DMS53 (cell line): ENCODE measurements at places on chromosomes 16 and 17.
A peak's percentile ranks its signal among the peaks of the same experiment; 100 is the strongest.

GRCh38 chr17:319266-319665 lies 33.3 kb downstream of the RPH3AL start:
- DNase-seq, result no peak

DNA sequence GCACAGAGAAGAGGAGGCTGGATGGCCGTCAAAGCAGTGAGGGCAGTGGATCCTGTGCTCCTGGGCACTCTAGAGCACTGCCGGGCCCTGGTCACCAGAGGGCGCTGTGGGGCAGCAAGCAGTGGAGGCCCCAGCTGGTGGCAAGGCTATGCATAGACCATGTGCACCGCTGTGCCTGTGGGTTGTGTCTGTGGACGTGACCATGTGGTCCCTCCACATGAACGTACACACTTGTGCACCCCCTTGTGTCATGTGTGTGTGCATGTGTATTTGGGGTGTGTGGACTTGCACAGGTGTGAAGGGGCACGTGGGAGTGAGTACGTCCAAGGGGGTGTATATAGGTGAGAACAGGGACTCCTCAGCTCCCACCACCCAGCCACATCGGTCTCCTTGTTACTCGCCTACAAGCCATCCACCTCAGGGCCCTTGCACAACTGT lies 4.4 kb upstream of the MAP2K3 start:
- peak; percentile 85 for DNase-seq

DNA sequence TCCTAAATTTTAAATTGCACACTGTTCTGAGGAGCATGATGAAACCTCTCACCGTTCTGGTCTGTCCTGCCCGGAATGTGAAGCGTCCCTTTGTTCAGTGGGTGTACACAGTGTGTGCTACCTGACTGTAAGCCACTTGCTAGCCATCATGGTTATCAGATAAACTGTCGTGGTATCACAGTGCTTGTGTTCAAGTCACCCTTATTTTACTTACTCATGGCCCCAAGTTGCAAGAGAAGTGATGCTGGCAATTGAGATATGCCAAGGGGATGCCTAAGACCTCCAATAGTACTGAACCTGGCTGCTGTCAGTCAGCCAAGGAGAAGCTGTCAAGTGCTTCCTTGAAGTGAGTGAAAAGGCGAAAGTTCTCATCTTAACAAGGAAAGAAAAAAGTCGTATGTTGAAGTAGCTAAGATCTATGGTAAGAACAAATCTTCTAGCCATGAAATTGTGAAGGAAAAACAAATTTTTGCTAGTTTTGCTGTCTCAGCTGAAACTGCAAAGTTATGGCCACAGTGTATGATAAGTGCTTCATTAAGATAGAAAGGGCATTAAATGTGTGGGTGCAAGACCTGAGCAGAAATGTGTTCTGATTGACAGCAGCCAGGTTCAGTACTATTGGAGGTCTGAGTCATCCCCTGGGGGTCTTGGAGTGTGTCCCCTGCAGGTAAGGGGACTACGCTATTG lies 5.8 kb downstream of the PIK3R6 start:
- no peak for DNase-seq

DNA sequence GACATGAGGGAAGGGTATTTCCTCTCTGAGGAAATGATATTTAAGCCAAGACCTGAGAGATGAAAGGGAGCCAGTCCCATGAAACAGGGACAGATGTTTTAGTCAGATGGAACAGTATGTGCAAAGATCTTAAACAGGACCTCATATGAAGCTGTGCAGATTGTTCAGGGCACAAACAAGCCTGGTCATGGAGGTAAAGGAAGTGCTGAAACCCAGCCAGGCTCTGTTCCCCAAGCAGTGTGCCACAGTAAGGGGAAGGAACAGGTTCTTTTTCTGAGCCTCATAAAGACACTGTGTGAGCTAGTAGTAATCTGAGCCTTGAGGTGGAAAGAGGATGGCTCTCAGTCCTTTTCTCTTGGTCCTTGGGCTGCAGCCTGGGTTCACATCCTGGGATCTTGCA lies 159.9 kb downstream of the ANKFN1 start:
- DNase-seq, result no peak

DNA sequence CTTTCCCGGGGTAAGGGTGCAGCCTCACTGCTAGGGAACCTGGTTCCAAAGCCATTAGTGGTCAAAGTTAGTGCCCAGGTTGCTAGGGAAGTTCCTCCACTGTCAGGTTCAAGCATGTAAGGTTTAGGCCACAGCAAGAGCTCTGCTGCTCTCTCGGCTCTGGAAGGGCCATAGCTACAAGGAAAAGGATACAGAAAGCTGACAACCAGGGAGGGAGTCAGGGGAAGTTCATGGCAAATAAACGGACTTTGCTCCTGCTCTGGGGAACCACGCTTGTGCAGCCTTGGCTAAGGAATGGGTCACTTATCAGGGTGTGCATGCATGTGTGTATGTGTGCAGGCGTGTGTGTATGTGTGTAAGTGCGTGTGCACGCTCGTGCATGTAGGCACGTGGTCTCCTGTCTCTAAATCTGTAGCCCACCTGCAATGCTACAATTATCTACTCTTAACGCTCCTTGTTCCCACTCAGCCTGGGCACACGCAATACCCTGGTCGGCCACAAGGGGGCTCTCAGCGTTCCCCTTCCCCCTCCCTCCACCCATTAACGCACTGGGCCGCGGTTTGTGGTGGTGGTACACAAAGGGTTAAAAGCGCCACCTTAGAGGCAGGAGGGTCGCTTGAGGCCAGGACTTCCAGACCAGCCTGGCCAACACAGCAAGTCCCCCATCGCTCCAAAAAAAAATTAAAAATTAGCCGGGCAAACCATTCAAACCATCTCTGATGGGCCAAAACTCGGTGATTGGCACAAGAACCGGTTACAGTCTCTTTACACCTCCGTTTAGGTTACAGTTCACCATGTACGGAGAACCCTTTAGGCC lies 48.4 kb upstream of the KDM8 start:
- DNase-seq, result peak; percentile 20

GRCh38 chr17:79205688-79206205 lies 131.1 kb downstream of the ENGASE start:
- no peak for DNase-seq

- no peak for DNase-seq
Measured at GRCh38 chr17:76747716-76748363, 9.9 kb downstream of the MFSD11 start.

DNA sequence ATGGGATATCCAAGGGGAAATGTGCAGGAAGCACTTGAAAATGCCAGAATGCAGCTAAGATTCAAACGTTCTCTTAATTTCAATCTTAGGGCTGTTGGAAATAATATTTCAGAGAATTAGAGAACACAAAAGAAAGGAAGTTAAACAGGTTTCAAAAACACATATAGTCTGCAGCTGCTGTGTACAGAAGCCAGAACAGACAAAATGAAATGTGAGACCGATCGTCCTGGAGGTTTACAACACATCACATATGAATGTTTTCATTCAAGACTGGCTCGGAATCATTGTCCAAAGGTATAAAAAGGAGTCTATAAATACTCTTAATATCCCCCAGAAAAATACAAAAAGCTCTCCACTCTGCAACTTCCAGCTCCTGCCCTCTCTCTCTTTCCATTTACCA lies 14.3 kb downstream of the CYTH1 start:
- no peak for DNase-seq

- peak; percentile 49 for DNase-seq
Measured at GRCh38 chr17:73879987-73880386, 235.7 kb upstream of the SDK2 start.

DNA sequence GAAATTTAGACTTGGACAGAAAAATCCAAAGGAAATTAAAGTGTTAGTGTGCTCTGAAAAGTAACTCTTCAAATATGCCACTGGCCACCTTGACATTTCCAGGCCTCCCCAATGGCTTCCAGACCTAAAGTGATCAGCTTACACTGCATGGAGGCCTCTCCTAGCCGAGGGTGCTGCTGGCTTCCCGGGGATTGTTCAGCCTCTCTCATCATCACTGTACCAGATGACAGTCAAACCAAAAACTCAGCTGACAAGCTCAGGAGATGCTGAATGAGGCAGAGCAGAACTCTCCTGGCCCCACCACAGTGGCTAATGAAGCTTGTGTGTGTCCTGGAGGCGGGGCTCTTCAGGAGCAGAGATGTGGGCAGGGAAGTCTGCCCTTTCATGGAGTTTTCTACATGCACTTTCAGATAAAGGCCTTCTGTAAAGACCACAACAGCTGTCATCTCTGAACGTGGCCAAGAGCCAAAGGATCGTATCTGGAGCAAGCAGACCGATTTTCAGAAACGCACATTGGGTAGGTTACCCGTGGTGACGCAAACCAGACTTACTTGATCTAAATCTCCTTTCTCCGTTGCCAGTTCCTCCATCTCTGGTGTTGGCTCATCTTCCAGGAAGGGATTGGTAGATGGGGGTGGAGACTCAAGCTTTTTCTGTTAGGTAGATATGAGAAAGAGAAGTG lies 113.3 kb downstream of the VPS53 start:
- DNase-seq, result no peak

- DNase-seq, result no peak
Measured at GRCh38 chr16:90061437-90061836, 15.7 kb downstream of the PRDM7 start.

GRCh38 chr16:24972608-24973220 lies 42.5 kb downstream of the ARHGAP17 start:
- no peak for DNase-seq

GRCh38 chr16:86199871-86200695 lies 301.1 kb downstream of the IRF8 start:
- DNase-seq, result no peak

DNA sequence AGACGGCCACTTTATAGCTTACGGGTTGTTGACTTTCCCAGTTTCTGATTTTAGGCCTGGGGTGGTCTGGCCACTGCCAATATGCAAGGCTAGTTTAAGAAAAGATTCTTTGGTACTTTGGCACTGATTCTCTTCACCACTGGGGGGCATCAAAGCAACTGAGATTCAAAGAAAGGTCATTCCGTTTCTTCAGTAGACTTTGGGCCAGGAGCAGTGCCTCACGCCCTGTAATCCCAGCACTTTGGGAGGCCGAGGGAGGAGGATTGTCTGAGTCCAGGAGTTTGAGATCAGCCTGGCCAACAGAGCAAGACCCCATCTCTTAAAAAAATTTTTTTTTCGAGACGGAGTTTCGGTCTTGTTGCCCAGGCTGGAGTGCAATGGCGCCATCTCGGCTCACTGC lies 53.0 kb downstream of the RPA1 start:
- DNase-seq, result peak; percentile 36

- DNase-seq, result no peak
Measured at GRCh38 chr16:82067804-82068325, 32.8 kb downstream of the HSD17B2 start.

DNA sequence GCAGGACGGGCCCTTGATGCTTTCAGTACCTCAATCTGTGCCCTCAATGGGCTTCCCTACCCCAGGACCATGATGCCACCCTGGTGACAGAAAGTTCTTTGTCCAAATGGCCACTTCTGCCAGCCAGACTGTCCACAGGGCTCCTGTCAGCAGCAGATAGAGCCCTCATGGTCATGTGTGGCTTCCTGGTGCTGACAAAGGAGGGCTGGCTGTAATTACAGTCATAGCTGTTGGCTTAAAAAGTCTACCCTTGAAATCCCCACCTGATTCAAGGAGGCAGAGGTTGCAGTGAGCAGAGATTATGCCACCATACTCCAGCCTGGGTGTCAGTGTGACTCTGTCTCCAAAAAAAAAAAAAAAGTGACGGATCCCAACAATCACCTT lies 3.3 kb downstream of the TRPV2 start:
- DNase-seq, result no peak

- DNase-seq, result no peak
Measured at GRCh38 chr16:78478267-78478861, 378.9 kb downstream of the WWOX start.

- DNase-seq, result no peak
Measured at GRCh38 chr17:9780552-9780951, 10.8 kb downstream of the DHRS7C start.

DNA sequence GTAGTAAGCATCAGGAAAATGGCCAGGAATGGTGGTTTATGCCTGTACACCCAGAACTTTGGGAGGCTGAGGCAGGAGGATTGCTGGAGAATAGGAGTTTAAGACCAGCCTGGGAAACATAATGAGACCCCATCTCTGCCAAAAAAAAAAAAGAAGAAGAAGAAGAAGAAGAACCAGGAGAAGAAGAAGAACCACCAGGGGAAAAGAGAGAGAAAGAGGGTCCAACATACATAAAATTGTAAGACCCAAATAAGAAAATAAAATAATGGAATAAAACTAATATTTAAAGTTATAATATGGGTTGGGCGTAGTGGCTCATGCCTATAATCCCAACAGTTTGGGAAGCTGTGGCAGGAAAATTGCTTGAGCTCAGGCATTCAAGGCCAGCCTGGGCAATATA lies 408.4 kb downstream of the ZFHX3 start:
- peak; percentile 2 for DNase-seq

- no peak for DNase-seq
Measured at GRCh38 chr17:44907729-44908470, 7.4 kb downstream of the GFAP start.

DNA sequence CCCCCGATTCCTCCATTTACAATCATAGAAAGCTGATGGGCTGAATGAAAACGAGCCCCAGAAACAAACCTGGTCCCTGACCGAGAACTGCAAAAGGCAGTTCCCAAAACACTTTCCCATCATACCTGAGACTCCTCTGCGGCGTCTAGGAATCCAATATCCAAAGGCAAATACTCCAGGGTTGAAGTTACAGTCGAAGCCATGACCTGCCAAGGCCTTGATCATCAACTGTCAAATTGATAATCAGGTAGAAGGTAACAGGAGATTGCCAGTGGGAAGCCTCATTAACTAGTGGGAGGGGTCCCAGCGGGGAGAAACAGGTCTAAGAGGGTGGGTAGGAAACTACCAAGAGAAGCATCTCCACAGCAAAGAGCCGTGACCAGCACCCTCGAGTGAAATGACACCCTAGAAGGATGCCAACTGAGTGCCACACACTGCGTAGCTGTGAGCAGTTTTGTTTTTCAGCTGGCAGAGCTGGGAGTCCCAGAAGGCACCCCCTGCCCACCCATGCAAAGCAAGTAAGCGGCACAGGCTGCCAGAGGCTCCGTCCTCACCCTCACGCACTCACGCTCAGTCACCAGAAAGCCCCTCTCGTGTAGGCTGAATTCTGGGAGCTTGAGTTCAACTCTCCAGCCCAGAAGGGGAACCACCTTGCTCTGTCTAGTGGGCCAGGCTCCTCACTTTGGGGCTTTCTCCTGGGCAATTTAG lies 146.1 kb downstream of the GAS7 start:
- no peak for DNase-seq

DNA sequence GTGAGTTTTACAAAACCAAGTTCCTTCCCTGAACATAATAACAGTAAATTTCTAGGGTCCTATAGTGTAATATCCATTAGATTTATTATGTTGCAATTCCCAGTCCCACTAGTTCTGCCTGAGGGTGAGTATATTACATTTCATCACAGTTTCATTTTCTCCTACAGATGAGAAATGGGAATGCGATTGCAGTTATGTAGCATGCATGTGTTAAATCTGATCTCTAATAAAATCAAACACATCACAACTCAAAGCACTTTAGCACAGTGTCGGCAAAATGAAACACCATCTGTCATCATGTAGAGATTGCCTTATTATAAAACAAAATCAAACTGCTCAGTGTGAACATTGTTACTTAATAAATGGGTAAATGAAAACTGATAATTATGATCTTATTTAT lies 180.5 kb upstream of the TOX3 start:
- DNase-seq, result no peak

GRCh38 chr16:85935391-85935973 lies 36.5 kb downstream of the IRF8 start:
- no peak for DNase-seq

- DNase-seq, result no peak
Measured at GRCh38 chr16:88850531-88851199, 6.1 kb downstream of the GALNS start.
